Right atrium auricular region (tissue), 2 donors: ENCODE measurements at places on chromosomes 2 and 18.

- peaks cover 2% of the 10 kb centered on the region for H3K4me1 ChIP-seq
- no peak overlapping the region for H3K27ac ChIP-seq
- no peaks in the 10 kb centered on the region for H3K27me3 ChIP-seq
- H3K4me3 ChIP-seq, result no peak overlapping the region
Observed at GRCh38 chr2:172248381-172248780, 145.7 kb upstream of the DLX2 start.

- H3K27ac ChIP-seq, result no peak overlapping the region
- H3K4me3 ChIP-seq, result no peak overlapping the region
- no peaks in the 10 kb centered on the region for H3K36me3 ChIP-seq
- H3K27me3 ChIP-seq, result no peaks in the 10 kb centered on the region
- H3K4me1 ChIP-seq, result no peaks in the 10 kb centered on the region
- no peak for DNase-seq
Observed at GRCh38 chr18:71443706-71444480, 1100.2 kb downstream of the CBLN2 start.

- H3K27me3 ChIP-seq, result no peaks in the 10 kb centered on the region
- no peak overlapping the region for H3K4me3 ChIP-seq
- H3K4me1 ChIP-seq, result peaks cover 21% of the 10 kb centered on the region
- no peak overlapping the region for H3K27ac ChIP-seq
- H3K36me3 ChIP-seq, result no peaks in the 10 kb centered on the region
Observed at GRCh38 chr2:62415019-62415431, 91.0 kb downstream of the TMEM17 start.

DNA sequence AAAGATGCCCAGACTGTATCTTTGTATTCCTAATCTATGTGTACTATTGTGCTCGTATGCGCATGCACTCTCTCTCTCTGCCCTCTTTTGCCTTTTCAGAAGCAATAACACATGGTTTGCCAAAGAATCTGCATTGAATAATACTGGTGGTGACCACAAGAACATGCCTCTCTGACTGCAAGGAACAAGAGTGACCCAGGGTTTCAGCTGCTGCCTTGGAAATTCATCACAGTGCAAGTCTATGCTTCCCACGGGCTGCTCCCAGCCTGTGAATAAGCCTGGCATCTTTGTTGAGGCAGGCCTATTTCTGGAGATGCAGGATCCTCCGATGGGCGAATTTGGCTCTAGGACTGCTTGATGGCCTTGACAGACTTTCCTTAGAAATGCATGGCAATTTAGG is 689.4 kb upstream of the FANCL start:
- H3K36me3 ChIP-seq, result no peaks in the 10 kb centered on the region
- no peak for DNase-seq
- no peak overlapping the region for H3K4me3 ChIP-seq
- no peaks in the 10 kb centered on the region for H3K4me1 ChIP-seq
- H3K27me3 ChIP-seq, result no peaks in the 10 kb centered on the region
- no peak overlapping the region for H3K27ac ChIP-seq

DNA sequence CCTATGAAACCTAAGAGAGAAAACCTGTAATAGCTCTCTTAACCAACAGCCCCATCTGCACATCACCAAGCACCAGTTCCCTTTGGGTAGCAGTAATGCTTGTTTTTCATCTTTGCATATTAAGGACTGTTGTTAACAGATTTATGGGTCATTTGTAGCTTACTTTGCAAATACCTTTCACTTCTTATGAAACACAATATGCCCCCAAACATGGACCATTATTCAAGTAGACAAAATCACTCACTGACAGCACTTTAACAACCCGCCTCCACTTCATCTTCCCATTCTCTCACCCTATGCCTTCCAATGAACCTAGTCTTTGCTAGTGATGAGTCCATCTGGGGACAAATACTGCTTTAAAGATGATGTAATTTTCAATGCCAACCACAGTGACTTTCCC is 64.4 kb downstream of the GFPT1 start:
- H3K4me3 ChIP-seq, result no peak overlapping the region
- H3K27ac ChIP-seq, result no peak overlapping the region
- H3K27me3 ChIP-seq, result no peaks in the 10 kb centered on the region
- no peaks in the 10 kb centered on the region for H3K4me1 ChIP-seq
- peaks cover 30% of the 10 kb centered on the region for H3K36me3 ChIP-seq
- DNase-seq, result no peak

DNA sequence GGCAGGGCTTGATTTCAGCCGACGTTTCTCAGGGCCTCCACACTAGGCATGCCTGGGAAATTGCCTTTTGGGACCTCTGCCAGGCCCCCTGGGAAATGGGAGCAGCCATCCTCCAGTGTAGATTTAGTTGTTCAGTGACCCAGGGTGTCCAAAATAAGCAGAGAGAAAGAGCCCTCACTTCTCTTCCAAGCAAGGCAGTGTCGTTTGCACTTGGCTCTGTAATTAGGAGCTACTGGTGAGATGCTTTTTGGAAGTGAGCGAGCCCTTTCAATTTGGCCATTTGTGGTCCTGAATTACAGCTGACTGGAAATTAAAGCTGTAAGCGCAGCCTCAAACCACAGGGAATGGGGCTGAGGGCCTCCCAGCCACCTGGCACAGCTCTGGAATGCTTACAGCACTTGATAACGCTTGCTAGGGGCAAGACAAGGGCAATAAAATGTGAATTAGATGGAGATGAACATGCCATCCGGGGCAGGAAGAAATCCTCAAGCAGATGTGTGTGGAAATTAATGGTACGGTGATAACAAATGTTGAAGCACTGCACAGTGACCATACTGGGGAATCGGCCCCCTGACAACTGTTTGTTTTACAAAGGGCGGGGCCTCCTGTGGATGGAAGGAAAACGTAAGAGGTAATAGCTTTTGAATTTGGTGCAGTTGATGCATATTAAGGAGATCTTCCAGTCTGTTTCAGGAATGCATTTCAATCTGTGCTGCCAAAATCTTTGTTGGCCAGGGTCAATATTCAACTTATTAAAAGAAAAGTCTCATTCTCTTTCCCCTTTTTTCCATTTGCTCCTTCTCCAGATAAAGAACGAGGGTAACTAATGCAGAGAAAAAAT is 173.1 kb downstream of the UXS1 start:
- DNase-seq, result no peak
- H3K27me3 ChIP-seq, result no peaks in the 10 kb centered on the region
- H3K4me1 ChIP-seq, result peaks cover 19% of the 10 kb centered on the region
- no peak overlapping the region for H3K4me3 ChIP-seq
- peak overlapping the region; percentile 3 for H3K27ac ChIP-seq

DNA sequence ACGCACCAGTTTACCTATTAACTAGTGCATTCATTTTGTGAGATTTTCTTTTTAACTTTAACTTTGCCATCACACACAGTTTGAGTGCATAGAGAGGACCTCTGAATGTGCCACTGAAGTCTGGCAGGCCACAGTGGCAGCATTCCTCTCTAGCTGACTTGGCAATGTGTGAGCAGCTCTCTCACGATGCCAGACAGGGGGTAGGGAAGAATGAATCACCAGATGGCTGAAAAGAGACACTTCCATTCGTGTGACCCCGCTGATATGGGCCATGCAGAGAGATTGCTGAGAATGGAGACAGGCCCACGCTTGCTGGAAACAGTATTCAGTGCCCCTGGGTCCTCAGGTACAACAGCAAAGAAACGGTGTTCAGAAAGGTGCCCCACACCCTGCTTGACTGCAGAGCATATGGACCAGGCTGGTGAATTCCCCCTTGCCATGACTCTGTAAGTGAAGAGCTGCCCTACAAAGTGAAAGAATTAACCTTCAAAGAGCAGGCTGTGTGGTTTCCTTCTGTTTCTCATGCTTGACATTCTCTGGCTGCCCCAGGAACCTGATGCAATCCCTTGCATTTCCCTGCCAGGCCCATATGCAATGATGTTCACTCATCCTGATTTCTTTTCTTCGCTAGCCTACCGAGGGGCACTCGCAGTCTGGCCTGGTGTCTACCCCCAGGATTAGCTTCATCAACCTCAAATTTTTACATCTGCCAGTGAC is 236.1 kb downstream of the CDH20 start:
- peak overlapping the region; percentile 78 for H3K27ac ChIP-seq
- no peaks in the 10 kb centered on the region for H3K36me3 ChIP-seq
- no peak for DNase-seq

- no peak overlapping the region for H3K4me3 ChIP-seq
- H3K27ac ChIP-seq, result no peak overlapping the region
- no peaks in the 10 kb centered on the region for H3K36me3 ChIP-seq
- H3K27me3 ChIP-seq, result no peaks in the 10 kb centered on the region
- H3K4me1 ChIP-seq, result no peaks in the 10 kb centered on the region
Observed at GRCh38 chr2:214902286-214902685, 92.8 kb upstream of the BARD1 start.

- H3K4me3 ChIP-seq, result no peak overlapping the region
- no peaks in the 10 kb centered on the region for H3K36me3 ChIP-seq
- no peaks in the 10 kb centered on the region for H3K4me1 ChIP-seq
- H3K27me3 ChIP-seq, result no peaks in the 10 kb centered on the region
- DNase-seq, result no peak
Observed at GRCh38 chr2:188664951-188665595, 309.1 kb upstream of the COL3A1 start.

DNA sequence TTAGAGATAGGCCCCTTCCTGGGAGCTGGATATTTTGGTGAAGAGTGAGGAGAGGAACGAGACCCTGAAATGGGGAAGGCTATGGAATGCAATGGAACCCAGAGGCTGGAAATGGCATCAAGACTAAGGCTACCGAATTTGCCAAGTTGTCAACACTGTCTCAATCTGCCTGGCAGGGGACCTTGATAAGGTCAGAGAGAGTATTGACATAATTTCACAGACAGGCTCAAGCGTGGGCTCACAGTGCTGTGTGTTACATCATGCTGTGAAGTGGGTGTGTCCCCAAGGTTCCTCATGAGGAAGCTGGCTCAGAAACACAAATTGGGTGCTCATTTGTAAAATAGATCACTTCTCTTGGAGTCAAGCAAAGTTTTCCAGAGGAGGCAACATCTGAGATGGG is 51.8 kb upstream of the CYRIA start:
- no peak overlapping the region for H3K27ac ChIP-seq
- no peaks in the 10 kb centered on the region for H3K27me3 ChIP-seq
- no peak for DNase-seq
- H3K4me1 ChIP-seq, result no peaks in the 10 kb centered on the region

DNA sequence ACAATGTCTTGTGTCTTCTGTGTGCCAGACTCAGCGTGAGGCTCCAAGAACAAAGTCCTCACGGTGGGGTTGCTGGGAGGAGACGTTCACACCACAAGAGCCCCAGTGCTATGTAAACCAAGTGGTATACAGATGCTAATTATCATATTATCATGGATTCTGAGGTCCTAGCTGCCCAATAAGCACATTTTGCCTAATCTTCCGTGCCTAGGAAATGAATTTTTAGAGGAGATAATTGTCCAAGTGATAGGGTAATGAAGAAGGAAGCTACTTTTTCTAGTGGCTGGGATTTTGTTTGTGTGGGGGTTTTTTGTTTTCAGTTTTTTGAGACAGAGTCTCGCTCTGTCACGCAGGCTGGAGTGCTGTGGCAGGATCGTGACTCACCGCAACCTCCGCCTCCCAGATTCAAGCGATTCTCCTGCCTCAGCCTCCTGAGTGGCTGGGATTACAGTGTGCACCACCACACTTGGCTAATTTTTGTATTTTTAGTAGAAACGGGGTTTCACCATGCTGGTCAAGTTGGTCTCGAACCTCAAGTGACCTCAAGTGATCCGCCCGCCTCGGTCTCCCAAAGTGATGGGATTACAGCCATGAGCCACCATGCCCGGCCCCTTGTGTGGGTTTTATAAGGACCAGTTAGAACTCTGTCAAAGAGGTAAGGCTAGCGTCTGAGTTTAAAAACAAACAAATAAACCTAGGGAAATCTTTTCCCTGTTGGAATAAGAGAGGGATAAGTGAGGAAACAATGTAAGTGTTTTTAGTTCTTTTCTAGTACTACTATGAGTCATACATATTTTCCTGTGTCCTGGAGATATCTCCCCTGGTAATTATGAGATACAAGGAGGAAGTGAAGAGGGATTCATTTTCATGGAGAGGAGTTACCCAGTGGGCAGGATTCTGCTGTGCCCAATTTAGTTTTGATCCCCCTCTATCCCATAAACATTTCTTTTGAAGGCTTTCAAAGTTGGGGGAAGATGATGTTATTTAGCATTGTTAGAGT is 9.5 kb upstream of the SMAD7 start:
- H3K27me3 ChIP-seq, result no peaks in the 10 kb centered on the region
- no peak for DNase-seq
- H3K36me3 ChIP-seq, result no peaks in the 10 kb centered on the region
- H3K4me3 ChIP-seq, result no peak overlapping the region

- no peaks in the 10 kb centered on the region for H3K4me1 ChIP-seq
- H3K4me3 ChIP-seq, result no peak overlapping the region
- H3K27me3 ChIP-seq, result no peaks in the 10 kb centered on the region
- H3K36me3 ChIP-seq, result no peaks in the 10 kb centered on the region
Observed at GRCh38 chr2:57510704-57511103, 535.9 kb upstream of the VRK2 start.

DNA sequence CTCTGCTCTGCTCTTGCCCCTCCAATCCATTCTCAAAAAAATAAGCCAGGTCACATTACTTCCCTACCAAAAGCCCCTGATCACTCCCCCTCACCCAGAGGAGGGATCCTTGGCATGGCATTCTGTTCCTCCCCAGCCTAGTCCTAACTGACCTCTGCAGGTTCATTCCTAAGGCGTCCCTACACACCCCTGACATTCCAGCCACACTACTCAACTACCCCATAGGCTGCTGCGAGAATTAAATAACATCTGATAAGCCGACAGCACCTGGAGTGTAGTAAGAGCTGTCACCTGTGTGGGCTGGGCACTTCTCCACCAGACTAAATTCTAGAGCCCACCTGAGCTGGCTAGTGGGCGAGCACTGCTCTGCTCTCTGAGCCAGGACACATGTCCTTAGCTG is 44.7 kb upstream of the SLC1A4 start:
- DNase-seq, result no peak
- H3K27ac ChIP-seq, result no peak overlapping the region
- no peaks in the 10 kb centered on the region for H3K4me1 ChIP-seq
- no peaks in the 10 kb centered on the region for H3K27me3 ChIP-seq
- H3K4me3 ChIP-seq, result no peak overlapping the region
- no peaks in the 10 kb centered on the region for H3K36me3 ChIP-seq

DNA sequence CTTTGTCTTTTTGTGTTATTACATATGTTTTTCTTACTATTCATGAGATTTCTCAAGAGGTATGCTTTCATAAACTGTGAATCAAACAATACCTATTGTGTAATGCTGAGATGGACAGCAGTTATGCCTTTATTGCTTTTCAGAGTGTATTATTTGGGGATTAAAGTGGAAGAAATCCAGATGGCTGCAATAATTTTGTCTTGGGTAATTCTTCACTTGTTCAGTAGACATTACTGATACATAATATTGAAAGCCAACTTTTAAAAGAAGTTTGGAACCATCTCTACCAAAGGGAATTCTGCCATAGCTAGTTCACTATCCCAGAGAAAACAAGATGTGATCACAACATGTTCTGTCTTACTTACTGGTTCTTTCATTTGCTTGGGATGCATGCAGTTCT is 253.4 kb upstream of the ZSWIM2 start:
- no peaks in the 10 kb centered on the region for H3K27me3 ChIP-seq
- DNase-seq, result no peak
- H3K4me1 ChIP-seq, result no peaks in the 10 kb centered on the region
- no peak overlapping the region for H3K27ac ChIP-seq
